CD8-positive, alpha-beta memory T cell (primary cell): ENCODE measurements at places on chromosomes 16 and 17. TPM values are rescaled to one million over a fixed set of nuclear protein-coding genes. Genes with fewer than 3 reads are reported as not detected.

The PMFBP1 gene
- 0.09 TPM for total RNA-seq

The RASL10B gene
- total RNA-seq = 0.79 TPM

The ELMO3 gene
- total RNA-seq = 5.0 TPM

The EFCAB5 gene
- 0.84 TPM for total RNA-seq

The GP1BA gene
- total RNA-seq = not detected

The ABAT gene
- total RNA-seq = 9.8 TPM

The C16orf54 gene
- total RNA-seq = 33.3 TPM

The TSPOAP1 gene
- total RNA-seq = 15.0 TPM

The KRTAP16-1 gene
- total RNA-seq = not detected

The HAP1 gene
- 0.18 TPM for total RNA-seq

The FAM83G gene
- 13.1 TPM for total RNA-seq
